ENCODE measurements at places on chromosomes 5 and 9.

GRCh38 chr9:114947058-114947457 is 16.7 kb upstream of the TNFSF8 start:
- DNase-seq, result no peak

GRCh38 chr9:129347316-129348120 is 169.5 kb upstream of the IER5L start:
- DNase-seq, result no peak

DNA sequence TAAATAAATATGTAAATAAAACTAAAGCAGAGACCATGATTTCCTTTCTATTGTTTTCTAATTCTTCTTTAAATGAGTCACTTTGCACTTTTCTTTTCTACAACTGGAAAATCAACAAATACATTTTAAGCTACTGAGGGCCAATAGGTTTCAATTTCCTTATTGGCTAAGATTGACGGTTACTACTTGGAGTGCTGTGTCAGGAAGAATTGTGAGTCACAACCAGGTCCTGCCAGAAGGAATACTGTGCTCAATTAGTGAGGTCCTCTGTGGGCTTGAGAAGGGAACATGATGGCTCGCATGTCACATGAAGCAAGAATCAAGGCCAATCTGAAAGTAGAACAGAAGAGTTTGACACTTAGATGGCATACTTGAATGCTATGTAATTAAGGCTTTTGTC is 110.8 kb downstream of the HMHB1 start:
- no peak for DNase-seq

DNA sequence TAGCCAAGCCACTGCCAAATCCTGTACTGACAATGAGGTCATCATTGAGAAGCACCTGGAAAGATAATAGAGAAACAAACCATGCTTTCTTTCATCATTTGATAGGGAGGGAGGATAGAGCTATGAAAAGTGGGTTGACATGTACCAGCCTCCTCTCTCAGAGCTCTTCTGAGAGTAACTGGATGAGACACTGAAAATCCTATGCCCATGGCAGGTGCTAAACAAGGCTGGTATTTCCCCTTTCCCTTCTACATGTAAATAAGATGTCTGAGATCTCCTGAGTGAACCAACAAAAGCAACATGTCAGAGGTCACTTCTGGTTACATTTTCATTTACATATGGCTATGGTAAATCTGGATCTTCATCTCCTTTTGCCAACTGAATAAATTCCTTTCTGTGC is 45.3 kb upstream of the TRAF1 start:
- no peak for DNase-seq

DNA sequence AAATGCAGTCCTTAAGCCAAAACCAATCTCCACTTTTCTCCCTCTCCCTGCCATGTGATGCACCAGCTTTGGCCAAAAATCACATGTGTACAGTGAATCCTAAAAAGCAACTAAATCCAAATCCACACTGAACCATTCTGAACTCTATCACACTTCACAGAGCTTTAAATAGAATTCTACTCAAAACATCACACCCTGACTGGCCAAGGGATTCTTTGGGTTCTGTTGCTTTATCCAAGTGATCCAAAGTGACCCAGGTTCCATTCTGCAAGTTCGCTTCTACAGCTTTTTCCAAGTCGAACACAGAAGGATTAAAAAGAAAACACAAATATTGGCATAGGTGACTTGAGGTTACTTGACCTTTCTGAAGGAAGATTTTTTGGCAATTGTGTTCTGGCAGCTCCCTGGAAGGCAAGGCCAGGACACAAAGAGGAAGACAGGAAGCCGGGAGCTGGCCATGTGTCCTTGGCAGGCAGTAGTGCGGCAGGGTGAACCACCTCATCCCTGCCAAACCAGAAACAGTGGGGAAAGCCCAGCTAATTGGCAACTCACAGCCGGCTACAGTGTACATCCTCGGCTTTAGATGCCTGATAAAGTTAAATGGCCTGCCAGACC is 115.0 kb downstream of the NFIB start:
- DNase-seq, result no peak

Data from CD4-positive, alpha-beta T cell treated with Interleukin-17A for 4 hours (primary cell).